NB4 (cell line): ENCODE measurements at places on chromosomes 16 and 17.

GRCh38 chr17:72193391-72194106 is 72.7 kb downstream of the SOX9 start:
- DNase-seq, result no peak

GRCh38 chr16:87339086-87339723 is 22.0 kb upstream of the C16orf95 start:
- no peak for DNase-seq

DNA sequence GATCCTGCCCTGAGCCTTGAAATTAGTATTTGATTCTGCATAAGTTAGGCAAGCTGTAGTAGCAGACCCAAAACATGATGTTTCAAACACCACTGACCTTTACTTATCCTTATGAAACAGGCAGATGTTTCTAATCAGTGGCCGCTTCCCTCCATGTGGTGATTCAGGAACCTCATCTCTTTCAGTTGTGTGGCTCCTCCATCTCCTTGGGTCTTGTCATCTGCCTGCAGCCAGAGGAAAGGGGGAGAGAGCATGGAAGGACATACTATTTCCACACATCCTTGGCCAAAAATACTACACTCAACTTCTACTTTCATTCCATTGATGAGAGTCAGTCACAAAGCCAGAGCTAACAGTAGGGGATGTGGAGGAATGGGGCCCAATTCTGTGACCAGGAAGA is 41.6 kb upstream of the IRX6 start:
- DNase-seq, result no peak

DNA sequence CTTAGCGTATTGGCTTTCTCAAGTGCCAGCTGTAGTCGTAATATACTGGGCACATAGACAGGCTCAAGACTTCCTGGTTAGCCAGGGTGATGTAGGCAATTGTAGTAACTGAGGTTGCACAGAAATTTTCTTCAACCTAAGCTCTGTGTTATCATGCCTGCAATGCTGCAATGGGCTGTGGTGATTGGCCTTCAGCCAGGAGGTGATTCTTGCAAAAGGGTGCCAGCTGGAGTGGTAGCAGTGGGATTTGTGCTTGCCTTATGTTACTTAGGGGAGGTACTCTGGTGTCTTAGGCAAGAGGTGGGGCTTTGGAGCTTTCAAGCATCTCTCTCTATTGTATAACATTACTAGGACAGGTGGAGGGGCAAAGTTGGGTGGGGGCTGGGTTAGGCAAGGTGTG is 495.1 kb downstream of the CDH11 start:
- no peak for DNase-seq

- DNase-seq, result no peak
Observed at GRCh38 chr16:56388209-56388608, 37.1 kb downstream of the AMFR start.

DNA sequence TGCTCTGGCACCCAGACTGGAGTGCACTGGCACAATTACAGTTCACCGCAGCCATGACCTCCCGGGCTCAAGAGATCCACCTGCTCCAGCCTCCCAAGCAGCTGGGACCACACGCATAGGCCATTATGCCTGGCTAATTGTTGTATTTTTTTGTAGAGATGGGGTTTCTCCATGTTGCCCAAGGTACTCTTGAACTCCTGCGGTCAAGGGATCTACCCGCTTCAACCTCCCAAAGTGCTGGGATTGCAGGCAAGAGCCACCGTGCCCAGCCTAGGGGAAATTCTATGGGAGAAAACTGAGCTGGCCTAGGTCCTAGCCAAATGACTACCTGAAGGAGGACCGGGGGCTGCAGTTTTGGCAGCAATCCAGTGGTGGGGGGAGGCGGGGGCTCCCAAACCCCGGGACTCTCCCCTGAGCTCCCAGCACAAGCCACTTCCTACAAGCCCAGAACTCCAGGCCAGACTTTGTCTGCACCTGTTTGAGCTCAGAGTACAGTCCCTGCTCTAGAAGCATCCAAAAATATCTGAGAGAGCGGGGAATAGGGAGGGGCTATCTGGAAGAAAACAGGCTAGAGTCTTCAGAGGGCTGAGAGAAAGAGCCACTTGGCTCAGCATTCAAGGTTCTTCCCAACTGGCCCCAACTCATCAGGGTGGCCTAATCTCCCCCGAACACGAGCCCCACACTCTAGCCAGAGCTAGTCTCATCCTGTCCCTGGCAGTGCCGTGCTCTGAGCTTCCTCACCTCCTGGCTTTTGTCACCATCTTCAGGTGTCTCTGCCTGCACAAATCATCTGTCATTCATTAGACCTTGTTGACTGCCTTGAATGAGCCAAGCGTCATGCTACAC is 9.1 kb downstream of the SRL start:
- no peak for DNase-seq

- DNase-seq, result no peak
Observed at GRCh38 chr17:51124640-51125503, 4.2 kb upstream of the SPAG9 start.

GRCh38 chr17:18971801-18972200 is 19.8 kb downstream of the SLC5A10 start:
- no peak for DNase-seq

- DNase-seq, result no peak
Observed at GRCh38 chr16:80208743-80209142, 332.1 kb upstream of the DYNLRB2 start.

GRCh38 chr16:81280393-81280792 is 34.4 kb upstream of the GAN start:
- no peak for DNase-seq

- DNase-seq, result no peak
Observed at GRCh38 chr16:67945392-67945933, 1.5 kb upstream of the LCAT start.

- no peak for DNase-seq
Observed at GRCh38 chr16:89791278-89791995, 25.0 kb downstream of the FANCA start.

GRCh38 chr17:50044483-50044882 is 11.4 kb upstream of the ITGA3 start:
- no peak for DNase-seq

GRCh38 chr17:72222661-72223380 is 102.0 kb downstream of the SOX9 start:
- DNase-seq, result no peak

DNA sequence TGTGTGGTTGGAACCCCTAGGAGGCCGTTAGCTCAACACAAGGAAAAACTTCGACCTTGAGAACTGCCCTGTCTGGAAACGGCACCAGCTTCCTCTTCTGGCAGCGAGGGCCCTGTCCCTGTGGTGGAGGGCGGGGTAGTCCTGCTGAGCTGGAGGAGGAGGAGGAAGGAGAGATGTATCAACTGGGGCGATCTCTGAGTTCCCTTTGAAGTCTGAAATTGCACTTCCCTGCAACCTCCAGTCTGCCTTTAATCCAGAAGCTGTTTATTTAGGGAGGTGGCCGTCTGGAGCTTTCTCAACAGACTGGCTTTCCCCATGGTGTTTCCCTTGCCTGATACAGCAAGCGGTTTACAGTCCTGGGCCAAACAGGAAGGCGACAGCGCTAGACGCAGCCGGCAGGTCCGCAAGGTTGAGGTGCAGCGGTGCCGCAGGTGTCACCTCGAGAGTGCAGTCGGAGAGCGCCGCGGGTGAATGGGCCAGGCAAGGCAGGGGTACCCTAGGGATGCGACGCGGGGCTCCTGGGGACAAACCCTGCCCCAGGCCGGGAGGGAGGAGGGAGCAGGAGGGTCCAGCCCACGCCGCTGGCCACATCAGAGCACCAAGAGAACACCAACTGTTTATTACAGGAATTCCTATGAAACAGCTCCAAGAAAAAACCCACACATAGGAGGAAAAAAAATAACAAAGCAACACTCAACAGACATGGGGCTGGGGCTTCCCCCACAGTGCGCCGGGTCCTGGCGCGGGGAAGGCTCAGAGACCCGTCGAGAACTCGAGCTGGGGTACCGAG is 11.4 kb upstream of the MRPS23 start:
- peak; percentile 90 for DNase-seq

DNA sequence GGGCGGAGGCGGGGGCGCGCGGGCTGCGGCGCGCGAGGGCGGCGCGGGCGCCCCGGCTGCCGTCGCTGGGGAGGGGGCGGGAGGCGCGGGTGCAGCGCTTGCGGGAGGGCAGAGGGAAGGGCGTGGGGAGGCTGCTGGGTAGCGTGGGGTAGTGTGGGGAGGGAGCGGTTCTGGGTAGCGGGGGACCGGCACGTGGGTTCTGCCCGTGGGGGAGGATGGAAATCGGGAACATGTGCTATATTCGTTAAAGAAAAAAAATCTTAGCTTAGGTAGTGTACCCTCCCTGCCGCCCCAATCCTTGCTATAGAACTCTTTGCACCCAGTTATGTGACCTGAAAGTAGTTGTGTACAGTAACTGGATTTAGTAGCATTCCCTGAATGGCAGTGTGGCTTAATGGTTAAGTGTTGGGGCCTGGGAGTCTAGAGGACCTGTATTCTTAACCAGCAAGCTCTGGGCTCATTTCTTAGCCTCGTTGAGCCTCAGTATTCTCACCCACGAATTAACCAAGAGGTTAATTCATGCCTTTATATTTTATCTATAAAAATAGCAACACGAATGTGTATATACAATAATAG is 646 bp downstream of the RABEP1 start:
- DNase-seq, result no peak

- peak; percentile 85 for DNase-seq
Observed at GRCh38 chr16:75506574-75506973, 11.3 kb upstream of the CHST6 start.

- DNase-seq, result no peak
Observed at GRCh38 chr17:19654896-19655295, 6.3 kb downstream of the ALDH3A2 start.

GRCh38 chr16:75919664-75920063 is 193.4 kb upstream of the CPHXL start:
- no peak for DNase-seq

DNA sequence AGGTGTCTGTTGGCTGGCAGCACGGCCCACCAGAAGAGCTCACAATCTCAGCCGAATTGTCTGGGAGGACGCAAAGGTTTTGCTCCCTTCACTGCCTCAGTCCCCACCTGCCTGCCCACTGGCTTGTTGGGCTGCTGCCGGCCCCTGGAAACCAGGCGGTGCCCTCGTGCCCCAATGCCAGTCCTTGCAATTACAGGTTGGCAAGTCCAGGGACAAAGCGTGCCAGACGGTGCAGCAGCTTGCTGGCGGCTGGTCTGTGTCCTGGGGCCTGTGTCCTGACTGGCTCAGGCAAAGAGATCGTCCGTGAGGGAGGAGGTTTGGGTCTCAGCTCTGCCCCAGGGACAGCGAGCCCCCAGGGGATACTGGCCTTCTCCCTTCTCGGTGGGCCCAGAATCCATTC is 24.6 kb upstream of the SPNS2 start:
- no peak for DNase-seq

DNA sequence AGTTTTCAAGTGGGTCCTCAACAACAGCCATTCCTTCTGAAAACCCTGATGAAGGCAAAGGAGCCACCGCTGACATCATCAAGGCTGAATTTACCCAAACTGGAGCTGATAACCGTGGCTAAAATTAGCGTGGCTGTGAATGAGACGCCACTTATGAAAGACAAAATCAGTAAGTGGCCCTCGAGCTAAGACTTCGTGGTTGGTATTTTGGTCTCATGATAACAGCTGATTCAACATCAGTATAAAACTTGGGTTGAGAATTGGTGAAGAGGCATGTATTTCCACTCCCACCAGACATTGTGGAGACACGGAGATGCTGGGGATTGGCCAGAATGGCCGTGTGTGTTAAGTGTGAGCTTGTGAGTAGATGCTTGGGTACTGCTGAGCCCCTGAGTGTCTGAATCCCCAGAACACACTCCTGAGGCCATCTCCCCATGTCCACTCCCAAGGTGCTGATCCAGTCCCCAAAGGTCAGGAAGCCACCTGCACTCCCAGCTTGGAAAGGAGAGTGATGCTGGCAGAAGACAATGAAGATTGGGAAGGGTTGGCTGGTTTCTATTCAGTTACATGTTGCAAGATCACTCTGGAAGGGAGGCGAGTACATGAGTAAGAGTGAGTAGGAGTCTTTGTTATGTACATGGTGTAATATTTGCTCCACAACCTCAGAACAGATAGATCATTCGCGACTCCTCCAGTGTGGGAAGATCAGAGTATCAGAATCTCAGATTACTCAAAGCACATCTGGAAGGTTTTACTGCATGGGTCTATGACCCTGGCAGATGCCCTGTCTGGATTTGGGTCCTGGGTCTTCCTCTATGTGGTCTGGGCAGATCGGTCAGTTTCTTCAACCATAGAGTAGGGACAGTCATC is 207.7 kb downstream of the HS3ST3A1 start:
- peak; percentile 22 for DNase-seq

GRCh38 chr16:19294156-19294649 is 8.7 kb downstream of the CLEC19A start:
- peak; percentile 42 for DNase-seq
